ENCODE measurements at places on chromosomes 3 and 15.
A peak's percentile ranks its signal among the peaks of the same experiment; 100 is the strongest.

DNA sequence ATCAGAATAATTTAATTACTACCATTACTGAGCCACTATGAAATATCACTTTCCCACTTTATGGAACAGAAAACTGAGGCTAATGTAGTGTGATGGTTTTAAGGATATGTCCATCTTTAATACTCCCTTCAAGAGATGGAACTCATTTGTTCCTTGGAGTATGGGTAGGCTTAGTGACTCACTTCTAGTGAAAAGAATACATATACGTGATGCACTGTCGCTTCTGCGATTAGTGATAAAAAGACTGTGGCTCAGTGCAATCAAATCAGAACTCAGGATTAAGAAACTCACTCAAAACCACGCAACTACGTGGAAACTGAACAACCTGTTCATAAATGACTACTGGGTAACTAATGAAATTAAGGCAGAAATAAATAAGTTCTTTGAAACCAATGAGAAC lies 216.6 kb downstream of the SUCLG2 start:
- no peaks in the 10 kb centered on the region for H3K4me1 ChIP-seq
- no peak overlapping the region for H3K27ac ChIP-seq
- no peaks in the 10 kb centered on the region for H3K27me3 ChIP-seq
- no peak overlapping the region for H3K4me3 ChIP-seq

GRCh38 chr3:17664923-17665322 lies 77.5 kb downstream of the TBC1D5 start:
- DNase-seq: no peak

DNA sequence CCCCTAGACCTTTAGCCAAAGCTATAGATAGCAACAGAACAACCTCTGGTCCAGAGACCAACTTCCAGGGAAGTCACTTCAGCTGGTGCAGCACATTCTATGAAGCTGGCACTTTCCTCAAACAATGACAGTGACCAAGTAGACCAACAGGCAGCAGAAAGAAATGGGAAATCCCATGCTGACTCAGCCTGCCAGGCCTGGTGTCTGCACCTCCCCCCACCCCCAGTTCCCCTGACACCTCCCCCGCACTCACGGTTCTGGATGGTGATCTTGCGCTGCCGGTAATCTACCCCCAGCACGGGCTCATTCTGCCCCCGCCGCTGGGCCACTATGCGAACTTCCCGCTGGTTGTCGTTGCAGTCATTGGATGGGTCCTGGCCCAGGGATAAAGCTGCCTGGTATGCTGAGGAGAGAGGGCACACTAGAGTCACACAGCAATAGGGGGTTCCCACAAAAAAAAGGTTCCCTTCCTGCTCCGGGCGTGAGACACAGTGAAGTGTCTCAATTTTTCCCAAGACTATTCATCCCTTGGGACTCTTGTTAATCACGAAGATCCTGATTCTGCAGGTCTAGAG lies 17.0 kb downstream of the ILDR1 start:
- H3K4me3 ChIP-seq: no peak overlapping the region
- no peaks in the 10 kb centered on the region for H3K4me1 ChIP-seq
- H3K27me3 ChIP-seq: no peaks in the 10 kb centered on the region

DNA sequence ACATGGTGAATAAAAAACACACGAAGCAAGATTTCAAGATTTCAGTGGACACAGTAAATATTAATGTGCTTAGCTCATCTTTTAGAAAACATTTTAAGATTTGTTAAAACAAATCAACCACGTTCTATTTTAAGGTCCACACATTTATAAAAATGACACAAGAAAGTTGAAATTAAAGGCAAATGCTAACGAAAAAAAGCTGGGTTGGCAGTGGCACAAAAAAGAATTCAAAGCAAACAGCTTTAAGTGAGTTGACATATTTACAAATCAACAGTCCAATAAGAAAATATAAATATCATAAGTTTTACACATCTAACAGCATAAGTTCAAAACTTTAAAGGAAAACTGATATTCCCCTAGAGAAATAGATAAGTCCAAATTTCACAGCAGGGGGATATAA lies 430.4 kb upstream of the CCDC54 start:
- H3K27me3 ChIP-seq: no peaks in the 10 kb centered on the region
- no peak for DNase-seq

GRCh38 chr3:147614210-147614609 lies 205.0 kb downstream of the ZIC1 start:
- H3K4me1 ChIP-seq: peaks cover 14% of the 10 kb centered on the region
- H3K4me3 ChIP-seq: no peak overlapping the region
- H3K36me3 ChIP-seq: no peaks in the 10 kb centered on the region
- peak overlapping the region; percentile 56 for H3K27ac ChIP-seq
- H3K27me3 ChIP-seq: no peaks in the 10 kb centered on the region

- H3K36me3 ChIP-seq: no peaks in the 10 kb centered on the region
- no peak overlapping the region for H3K4me3 ChIP-seq
- H3K27me3 ChIP-seq: no peaks in the 10 kb centered on the region
- no peak for DNase-seq
- no peaks in the 10 kb centered on the region for H3K4me1 ChIP-seq
- no peak overlapping the region for H3K27ac ChIP-seq
Measured at GRCh38 chr3:127480196-127480954, 110.2 kb downstream of the TPRA1 start.

DNA sequence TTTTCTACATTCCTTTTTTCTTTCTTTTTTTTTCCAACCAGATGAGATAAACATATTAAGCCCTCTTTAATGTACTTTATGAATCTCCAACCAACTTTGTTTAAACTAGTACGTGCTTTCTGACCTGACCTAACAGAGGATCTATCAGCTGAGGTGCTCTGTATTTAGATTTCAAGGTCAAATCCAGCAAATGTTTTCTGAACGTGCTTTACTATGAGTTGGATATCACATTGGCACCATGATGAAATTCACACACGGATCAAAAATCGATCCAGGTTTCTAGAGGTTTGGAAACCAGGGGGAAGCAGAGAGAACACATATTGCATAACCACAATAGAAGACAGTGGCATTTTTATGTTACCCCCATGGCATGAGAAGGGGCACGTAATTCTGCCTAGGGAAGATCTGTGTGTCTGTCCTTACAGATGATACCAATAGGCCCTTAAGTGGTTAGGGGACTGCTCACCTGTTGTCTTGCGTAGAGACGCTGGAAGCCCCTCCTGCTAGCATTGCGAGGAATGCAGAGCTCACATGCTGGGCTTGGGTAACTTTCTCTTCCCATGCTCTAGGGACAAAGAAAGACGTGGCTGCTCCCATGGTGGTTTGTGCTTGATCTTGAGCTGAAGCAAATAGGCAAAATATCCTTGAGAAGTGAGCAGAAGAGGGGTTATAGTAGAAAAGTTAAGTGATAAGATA lies 59.3 kb upstream of the ABHD10 start:
- H3K27ac ChIP-seq: no peak overlapping the region
- H3K27me3 ChIP-seq: no peaks in the 10 kb centered on the region
- no peaks in the 10 kb centered on the region for H3K36me3 ChIP-seq
- H3K4me3 ChIP-seq: no peak overlapping the region
- no peaks in the 10 kb centered on the region for H3K4me1 ChIP-seq

DNA sequence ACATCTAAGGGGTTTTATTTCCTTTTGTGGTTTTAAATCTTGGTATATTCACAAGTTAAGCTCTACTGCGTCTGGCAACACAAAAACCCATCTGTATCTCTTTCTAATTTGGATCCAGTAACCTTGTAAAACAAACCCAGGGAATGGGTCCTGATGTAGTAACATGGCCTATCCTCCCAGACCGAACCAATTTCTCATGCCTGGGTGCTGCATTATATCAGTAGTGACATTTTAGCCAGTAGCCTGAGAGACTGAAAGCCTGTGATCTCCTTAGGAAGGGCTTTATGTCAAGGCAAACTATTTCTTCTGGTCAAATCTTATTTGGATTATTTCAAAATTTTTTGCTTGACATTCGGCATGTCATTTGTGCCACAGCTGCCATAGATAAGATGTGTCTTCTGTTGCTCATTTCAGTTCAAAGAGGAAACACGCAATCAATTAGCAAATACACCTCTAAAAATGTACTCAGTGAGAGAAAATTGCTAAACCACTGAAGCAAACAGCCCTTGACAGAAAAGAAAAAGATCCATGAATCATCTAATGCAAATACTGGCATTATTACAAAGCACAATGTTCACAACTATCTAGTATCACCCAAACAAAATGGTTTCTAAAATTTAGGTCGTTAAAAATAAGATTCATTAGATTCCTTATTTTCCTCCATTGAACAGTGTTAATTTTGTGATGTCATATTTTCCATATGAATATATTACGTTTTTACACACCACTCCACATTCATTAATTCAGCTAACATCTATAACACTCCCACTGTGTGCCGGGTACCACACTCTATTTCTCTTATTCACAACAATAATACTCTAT lies 4.0 kb downstream of the NPTN start:
- DNase-seq: peak; percentile 29
- peak overlapping the region; percentile 7 for H3K27ac ChIP-seq
- H3K36me3 ChIP-seq: no peaks in the 10 kb centered on the region
- no peak overlapping the region for H3K4me3 ChIP-seq
- peaks cover 40% of the 10 kb centered on the region for H3K4me1 ChIP-seq
- H3K27me3 ChIP-seq: no peaks in the 10 kb centered on the region

- H3K27me3 ChIP-seq: no peaks in the 10 kb centered on the region
- DNase-seq: peak; percentile 36
- H3K4me3 ChIP-seq: no peak overlapping the region
- no peaks in the 10 kb centered on the region for H3K36me3 ChIP-seq
- H3K27ac ChIP-seq: no peak overlapping the region
Measured at GRCh38 chr3:100019719-100020118, 94.6 kb downstream of the FILIP1L start.

GRCh38 chr3:49570028-49570654 lies 15.9 kb downstream of the BSN start:
- H3K4me1 ChIP-seq: no peaks in the 10 kb centered on the region
- no peaks in the 10 kb centered on the region for H3K36me3 ChIP-seq
- H3K4me3 ChIP-seq: no peak overlapping the region

DNA sequence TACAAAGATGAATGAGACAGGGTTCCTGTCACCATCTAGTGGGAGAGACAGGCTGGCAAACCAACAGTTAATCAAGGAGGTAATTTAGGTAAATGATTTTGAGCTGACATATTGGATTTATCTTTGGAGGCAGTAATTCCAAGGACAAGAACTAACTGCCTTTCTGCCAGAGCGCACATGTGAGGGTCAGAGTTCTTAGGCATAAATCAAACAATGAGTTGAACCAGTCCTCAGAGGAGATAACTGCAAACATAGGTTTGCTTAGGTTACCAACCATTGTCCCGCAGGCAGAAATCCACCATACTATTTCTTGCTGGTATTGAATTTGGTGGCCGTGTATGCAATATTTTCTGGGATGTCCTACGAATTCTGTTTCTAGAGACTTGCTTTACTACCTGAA lies 14.2 kb upstream of the PPP1R2 start:
- no peak for DNase-seq
- no peaks in the 10 kb centered on the region for H3K27me3 ChIP-seq
- no peak overlapping the region for H3K27ac ChIP-seq
- H3K4me1 ChIP-seq: no peaks in the 10 kb centered on the region
- no peak overlapping the region for H3K4me3 ChIP-seq

DNA sequence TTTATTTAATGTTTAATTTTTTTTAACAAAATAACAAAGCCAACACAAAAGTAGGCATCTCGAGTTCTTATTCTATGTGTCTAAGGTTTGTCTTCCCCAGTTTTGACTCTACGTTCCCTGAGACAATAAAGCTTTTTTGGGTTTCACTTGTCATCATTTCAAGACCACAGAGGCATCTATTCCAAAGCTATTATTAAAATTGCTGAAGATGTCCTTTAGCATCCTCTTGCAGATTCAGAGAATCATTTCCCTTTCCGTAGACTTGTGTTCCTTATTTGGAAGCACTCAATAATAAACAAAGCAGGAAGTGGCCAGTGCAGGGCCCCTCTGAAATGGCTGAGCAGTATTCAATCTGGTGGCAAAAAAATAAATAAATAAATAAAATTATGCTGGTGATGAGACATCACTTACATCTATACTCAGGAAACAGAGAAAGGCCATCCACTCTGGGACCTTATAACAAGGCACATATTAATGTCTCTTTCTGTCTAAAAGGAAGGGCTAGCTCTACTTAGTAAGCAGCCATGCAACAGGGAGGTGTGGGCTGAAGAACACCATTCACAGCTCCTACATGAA lies 362.3 kb downstream of the WDR72 start:
- no peak overlapping the region for H3K27ac ChIP-seq
- no peaks in the 10 kb centered on the region for H3K27me3 ChIP-seq
- no peak overlapping the region for H3K4me3 ChIP-seq
- DNase-seq: no peak

- no peaks in the 10 kb centered on the region for H3K36me3 ChIP-seq
- H3K4me3 ChIP-seq: peak overlapping the region; percentile 14
- H3K27me3 ChIP-seq: peaks cover 100% of the 10 kb centered on the region
- peaks cover 23% of the 10 kb centered on the region for H3K4me1 ChIP-seq
- peak; percentile 45 for DNase-seq
Measured at GRCh38 chr15:76340198-76340802, 3.7 kb downstream of the ISL2 start.

DNA sequence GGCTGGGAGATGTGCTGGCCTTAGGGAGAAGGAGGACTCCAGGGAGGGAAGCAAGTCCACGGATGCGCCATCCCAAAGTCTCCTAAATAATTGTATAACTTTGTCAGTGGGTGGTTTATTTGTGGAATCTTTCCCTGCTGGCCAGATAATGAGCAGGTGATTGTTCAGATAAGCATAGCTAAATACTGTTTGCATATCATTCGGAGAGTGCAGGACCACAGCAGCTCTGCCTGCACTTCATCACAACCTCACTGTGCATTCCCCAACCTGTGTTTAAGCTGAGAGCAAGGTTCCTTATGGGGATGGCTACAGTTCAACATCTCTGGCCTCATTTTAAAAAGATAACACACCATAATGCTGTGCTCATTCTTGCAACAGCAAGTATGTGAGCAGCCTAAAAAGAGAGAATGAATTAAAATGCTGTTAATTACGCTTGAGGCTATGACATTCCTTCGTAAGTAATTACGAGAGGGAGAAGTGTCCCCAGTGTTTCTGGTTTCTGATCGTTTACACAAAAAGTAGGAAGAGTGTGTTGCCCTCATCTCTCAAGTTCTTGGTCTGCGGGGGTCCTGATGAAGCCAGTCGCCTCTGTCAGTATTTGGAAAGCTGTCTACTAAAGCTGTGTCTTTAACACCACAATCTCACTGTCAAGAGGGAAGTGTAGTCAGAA lies 272.0 kb upstream of the RORA start:
- no peak overlapping the region for H3K4me3 ChIP-seq
- no peaks in the 10 kb centered on the region for H3K36me3 ChIP-seq
- no peak for DNase-seq
- no peaks in the 10 kb centered on the region for H3K27me3 ChIP-seq

GRCh38 chr3:100416863-100417262 lies 15.5 kb downstream of the LNP1 start:
- no peak overlapping the region for H3K4me3 ChIP-seq
- no peaks in the 10 kb centered on the region for H3K27me3 ChIP-seq
- H3K4me1 ChIP-seq: no peaks in the 10 kb centered on the region
- no peak overlapping the region for H3K27ac ChIP-seq
- DNase-seq: no peak

GRCh38 chr3:58492494-58492905 lies 604 bp downstream of the KCTD6 start:
- no peaks in the 10 kb centered on the region for H3K36me3 ChIP-seq
- DNase-seq: no peak
- H3K4me3 ChIP-seq: peak overlapping the region; percentile 98
- H3K4me1 ChIP-seq: peaks cover 15% of the 10 kb centered on the region
- peak overlapping the region; percentile 81 for H3K27ac ChIP-seq

GRCh38 chr3:5423076-5423475 lies 235.6 kb downstream of the EDEM1 start:
- no peaks in the 10 kb centered on the region for H3K36me3 ChIP-seq
- no peak overlapping the region for H3K4me3 ChIP-seq
- no peaks in the 10 kb centered on the region for H3K4me1 ChIP-seq
- no peaks in the 10 kb centered on the region for H3K27me3 ChIP-seq

GRCh38 chr3:16482770-16483531 lies 30.5 kb downstream of the RFTN1 start:
- no peak overlapping the region for H3K27ac ChIP-seq
- H3K36me3 ChIP-seq: no peaks in the 10 kb centered on the region
- DNase-seq: no peak
- H3K4me3 ChIP-seq: no peak overlapping the region
- H3K27me3 ChIP-seq: no peaks in the 10 kb centered on the region
